Fibroblast of upper back skin (primary cell): ENCODE measurements at places on chromosomes 4 and X.

GRCh38 chr4:139129206-139129605, 47.8 kb downstream of the ELF2 start:
- no peak for DNase-seq

DNA sequence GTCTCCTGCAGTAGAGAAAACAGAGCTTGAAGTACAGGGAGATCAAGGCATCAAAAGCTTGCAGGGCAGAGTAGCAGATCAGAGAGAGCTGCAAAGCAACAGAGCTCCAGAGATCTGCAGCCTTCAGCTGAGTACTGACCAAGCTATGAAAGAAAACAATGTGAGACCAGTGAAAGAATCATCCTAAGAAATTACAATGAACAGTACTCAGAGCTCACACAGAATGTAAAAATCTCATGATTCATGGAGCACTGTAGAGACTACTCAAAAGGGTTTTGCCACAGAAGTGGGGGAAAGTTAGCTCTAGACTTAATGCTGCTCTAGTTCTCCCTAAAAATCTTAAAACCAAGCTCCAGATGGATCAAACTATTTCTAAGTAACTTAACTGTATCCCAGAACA, 80.0 kb upstream of the MAB21L2 start:
- peak; percentile 50 for DNase-seq

DNA sequence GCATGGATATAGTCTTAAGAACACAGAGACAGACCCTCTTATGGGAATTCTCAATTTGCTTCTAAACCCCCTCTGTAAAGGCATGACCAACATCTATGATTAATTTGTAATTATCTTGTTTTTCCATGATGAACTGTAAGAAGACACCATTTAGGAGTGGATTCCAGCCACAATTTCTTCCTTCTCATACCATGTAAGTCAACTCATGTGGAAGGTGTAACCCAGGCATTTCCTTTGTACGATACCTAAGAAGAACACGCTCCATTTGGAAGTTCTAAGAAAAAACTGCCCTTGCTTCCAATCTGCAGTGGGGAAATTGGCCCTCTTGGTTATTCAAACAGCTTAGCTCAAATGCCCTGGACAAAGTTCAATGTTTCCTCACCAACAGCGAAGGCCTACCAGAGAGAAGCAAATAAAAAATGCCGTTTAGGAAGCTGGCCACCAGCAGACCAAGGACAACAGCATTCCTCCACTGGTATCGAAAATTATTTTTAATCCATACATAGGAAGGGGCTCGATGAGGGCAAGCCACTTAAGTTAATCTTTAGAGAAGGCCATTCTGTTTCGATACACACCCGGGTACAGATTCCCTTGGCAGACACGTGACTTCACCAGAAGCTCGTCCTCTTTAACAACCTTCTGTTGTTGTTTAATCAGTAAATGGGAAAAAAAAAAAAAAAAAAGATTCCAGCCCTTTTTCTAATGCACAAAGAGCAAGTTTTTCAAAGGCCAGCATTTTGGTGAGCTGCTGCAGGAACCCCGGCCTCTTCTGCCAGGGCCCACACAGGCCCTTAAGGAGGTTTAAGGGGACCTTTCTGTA, 2.6 kb downstream of the DHRSX start:
- DNase-seq = peak; percentile 22

DNA sequence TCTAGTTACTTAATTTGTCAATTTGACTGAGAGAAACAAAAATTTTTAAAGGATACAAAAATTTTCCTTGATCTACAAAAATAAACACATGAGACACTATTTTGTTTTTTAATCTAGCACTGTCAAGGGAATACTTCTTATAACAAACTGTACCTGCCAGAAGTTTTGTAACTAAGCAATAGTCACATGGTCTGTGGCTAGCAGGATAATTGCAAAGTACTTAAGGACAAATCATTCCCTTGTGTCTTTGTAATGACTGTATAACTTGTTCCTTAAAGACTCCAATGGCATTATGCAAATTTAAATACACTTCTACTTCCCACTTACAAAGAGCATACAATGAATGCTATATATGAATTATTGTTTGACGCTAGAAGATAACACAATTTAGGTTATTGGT, 25.1 kb upstream of the ANK2 start:
- no peak for DNase-seq

DNA sequence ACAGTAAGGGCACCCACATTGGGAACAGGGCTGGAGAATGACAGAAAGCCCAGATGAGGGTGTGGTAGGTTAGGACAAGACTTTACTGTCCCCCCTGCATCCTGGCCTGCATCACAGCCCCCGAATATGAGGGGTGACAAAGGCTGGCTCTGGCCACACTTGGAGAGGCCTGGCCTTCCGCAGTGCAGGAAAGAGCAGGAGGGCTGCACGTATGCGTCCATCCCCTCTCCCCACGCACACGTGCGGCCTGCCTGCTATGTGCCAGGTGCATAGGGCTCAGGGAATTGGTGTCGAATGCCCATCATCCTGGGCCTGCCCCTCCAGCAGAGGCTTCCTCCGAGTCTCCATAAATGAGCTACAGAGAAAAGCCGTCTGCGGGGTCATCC, 80.5 kb downstream of the ABLIM2 start:
- no peak for DNase-seq

DNA sequence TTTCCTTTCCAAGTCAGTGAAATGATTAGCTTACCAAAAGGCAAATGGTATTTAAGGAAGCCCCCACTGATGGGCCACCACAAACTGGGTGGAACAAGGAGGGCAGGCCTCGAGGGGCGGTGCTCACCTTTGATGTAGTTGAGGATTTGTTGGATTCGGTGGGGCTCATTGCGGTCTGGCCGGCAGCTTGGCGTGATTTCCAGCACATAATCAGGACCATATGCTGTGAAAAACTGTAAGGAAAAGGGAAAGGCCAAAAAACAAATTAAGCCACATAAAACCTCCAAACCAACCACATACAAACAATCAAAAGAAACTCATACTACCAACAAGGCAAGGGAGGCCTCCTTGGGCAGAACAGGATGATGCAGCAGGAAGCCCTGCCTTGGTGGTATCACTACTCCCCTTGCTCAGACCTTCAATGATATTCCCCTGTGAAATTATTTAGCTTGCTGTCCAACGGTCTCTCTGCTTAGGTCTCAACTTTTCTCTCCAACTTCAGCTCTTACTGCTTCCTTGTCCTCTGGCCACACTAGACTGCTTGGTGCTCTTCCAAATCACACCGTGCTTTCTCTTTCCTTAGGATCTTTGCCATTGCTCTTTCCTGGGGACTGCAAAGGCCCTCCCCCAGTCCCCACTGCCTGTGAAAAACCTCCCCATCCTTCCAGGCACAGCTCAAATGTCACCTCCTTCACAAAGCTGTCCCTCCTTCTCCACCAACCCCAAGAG, 46.1 kb upstream of the CITED1 start:
- peak; percentile 80 for DNase-seq

GRCh38 chr4:14321723-14322122, 680.6 kb upstream of the CPEB2 start:
- DNase-seq = no peak

DNA sequence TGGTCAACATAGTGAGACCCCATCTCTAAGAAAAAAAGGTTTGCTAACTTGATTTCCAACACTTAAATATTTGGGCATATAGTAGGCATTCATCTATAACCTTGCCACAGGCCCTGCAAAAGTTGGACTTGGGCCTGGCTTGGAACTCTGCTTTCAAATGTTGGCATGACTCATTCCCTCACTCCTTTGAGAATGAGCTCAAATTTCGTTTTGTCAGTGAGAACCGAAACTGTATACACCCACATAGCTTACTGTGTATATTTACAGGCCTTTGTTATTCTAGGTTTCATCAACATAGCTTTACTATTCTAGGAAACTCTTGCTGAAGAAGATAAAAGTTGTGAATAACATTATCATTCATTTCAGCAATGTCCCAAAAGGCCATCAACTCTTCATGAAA, 88.7 kb upstream of the ELOVL6 start:
- DNase-seq = peak; percentile 56

DNA sequence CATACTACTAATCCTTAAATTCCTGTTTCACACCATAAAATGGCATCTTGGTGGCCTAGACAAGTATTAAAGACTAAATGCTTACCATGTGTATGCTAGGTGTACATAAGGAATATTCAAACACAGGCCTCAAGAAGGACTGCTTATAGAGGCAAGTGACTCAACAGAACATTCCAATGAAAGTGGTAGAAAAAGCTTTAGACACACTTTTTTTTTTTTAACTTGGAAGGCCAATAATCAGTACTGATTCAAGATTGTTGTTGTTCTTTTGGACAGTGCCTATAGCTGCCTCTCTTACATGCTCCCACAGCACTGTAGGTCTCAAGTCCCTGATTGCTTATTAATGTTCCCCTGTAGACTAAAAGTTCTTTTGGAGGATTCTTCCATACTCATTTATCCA, 77.6 kb downstream of the FBXL5 start:
- peak; percentile 33 for DNase-seq

GRCh38 chr4:61992351-61992750, 792.2 kb downstream of the ADGRL3 start:
- DNase-seq = no peak

- DNase-seq = peak; percentile 73
These were observed 220.1 kb downstream of the PDGFC start for GRCh38 chr4:156751486-156751885.

- DNase-seq = no peak
These were observed 10.0 kb downstream of the ZFYVE28 start for GRCh38 chr4:2408401-2408958.

DNA sequence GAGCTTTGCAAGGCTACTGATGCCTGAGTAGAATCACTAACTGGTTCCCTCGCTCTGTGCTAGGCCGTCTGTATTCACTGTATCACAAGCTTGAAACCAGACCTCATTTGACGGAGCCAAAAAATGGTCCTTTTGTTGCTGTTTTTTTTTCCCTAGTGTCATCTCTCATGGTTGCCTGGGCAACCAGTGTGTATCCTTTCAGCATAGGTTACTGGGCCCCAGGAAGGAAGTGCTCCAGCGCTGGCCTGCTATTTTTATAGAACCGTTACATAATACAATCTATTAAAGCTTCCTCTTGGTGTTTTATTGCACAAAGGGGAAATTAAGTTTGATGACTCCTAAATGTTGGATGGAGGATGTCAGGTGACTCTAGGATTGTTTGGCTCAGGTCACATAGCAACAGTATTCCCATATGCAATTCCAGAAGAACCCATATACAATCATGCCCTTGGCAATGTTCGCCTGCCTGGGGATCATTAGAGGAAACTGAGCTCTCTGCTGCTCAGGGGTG, 220.4 kb downstream of the SPRY1 start:
- peak; percentile 39 for DNase-seq

GRCh38 chr4:83906561-83906960, 370.7 kb downstream of the GPAT3 start:
- peak; percentile 35 for DNase-seq

GRCh38 chr4:137212601-137213000, 319.7 kb downstream of the PCDH18 start:
- no peak for DNase-seq

DNA sequence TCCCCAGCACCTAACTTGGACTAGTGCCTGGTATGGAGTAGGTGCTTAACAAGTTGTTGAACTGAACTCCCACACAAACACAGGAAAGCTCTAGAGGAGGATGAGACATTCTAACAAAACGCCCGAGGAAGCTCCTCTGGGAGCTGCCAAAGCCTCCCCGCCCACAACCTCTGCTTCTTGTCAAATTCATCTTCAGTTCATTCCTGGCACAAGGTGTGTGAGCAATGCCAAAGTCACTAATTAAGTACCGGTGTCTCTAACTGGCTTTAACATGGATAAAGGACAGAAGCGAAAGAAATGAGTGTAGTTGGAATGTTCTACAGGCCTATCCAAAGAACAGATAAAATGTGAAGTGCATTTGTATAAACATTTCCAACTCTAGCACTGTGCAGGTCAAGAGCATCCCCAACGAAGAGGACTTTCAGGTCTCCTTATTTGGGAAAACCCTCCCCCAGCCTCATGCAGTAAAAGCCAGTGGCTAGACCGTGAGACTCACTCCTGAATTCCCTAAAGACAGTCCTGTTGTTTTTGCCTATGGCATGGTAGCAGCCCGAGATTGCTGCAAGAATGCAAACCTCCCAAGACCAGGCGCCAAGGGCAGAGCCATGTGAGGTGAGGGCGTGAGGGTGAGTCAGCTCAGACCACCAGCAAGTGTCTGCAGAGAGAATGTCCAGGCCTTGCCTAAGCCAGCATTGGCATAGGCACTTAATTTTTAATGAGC, 72.2 kb upstream of the KLF3 start:
- DNase-seq = no peak

GRCh38 chrX:70922774-70923473, 8.0 kb downstream of the SLC7A3 start:
- DNase-seq = no peak
